ENCODE measurements at places on chromosomes 5 and 9.

DNA sequence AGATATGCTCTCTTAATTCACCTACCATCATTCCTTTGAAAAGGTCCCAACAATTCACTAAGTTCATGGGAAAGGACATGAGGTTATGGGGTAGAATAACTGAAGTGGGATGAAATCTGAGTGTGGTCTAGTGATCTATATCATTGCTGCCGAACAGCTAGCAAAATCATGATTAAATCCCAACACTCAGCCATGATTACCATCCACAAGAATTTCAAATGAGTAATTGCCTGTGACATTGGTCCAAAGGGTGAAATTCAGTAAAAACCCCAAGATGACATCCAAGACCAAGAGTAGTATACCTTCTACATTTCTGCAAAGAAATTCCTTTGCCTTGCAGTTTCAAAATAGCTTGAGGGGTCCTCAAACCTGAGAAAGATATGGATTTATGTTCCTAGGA lies 225.6 kb downstream of the SPOCK1 start:
- H3K27me3 ChIP-seq: no peaks in the 10 kb centered on the region
- DNase-seq: no peak
- no peak overlapping the region for H3K4me3 ChIP-seq
- H3K4me1 ChIP-seq: no peaks in the 10 kb centered on the region

- H3K27ac ChIP-seq: no peak overlapping the region
- peaks cover 16% of the 10 kb centered on the region for H3K4me1 ChIP-seq
- no peaks in the 10 kb centered on the region for H3K27me3 ChIP-seq
- no peak for DNase-seq
- peaks cover 42% of the 10 kb centered on the region for H3K36me3 ChIP-seq
Measured at GRCh38 chr5:121988488-121988887, 26.7 kb downstream of the SRFBP1 start.

DNA sequence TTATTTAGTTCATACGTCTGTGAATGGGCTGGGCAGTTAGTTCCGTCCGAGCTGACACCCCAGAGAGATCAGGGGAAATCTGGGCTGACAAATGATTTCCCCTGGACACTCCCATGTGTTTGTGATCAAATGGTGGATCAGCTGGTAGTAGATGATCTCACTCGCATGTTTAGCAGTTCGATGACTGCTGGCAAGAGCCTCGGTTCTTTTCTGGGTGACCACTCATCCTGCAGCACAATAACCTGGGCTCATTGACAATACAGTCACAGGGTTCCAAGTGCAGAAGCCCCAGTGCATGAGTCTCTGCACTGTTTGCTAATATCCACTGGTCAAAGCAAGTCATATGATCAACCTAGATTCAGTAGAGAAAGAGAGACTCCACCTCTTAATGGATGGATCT lies 155.9 kb downstream of the NR2F1-AS1 start:
- H3K27me3 ChIP-seq: peaks cover 3% of the 10 kb centered on the region
- no peaks in the 10 kb centered on the region for H3K4me1 ChIP-seq
- H3K36me3 ChIP-seq: no peaks in the 10 kb centered on the region

GRCh38 chr5:116044073-116044472 lies 11.8 kb downstream of the ARL14EPL start:
- DNase-seq: no peak
- H3K36me3 ChIP-seq: no peaks in the 10 kb centered on the region
- no peak overlapping the region for H3K4me3 ChIP-seq
- H3K27ac ChIP-seq: no peak overlapping the region
- H3K4me1 ChIP-seq: peaks cover 4% of the 10 kb centered on the region

DNA sequence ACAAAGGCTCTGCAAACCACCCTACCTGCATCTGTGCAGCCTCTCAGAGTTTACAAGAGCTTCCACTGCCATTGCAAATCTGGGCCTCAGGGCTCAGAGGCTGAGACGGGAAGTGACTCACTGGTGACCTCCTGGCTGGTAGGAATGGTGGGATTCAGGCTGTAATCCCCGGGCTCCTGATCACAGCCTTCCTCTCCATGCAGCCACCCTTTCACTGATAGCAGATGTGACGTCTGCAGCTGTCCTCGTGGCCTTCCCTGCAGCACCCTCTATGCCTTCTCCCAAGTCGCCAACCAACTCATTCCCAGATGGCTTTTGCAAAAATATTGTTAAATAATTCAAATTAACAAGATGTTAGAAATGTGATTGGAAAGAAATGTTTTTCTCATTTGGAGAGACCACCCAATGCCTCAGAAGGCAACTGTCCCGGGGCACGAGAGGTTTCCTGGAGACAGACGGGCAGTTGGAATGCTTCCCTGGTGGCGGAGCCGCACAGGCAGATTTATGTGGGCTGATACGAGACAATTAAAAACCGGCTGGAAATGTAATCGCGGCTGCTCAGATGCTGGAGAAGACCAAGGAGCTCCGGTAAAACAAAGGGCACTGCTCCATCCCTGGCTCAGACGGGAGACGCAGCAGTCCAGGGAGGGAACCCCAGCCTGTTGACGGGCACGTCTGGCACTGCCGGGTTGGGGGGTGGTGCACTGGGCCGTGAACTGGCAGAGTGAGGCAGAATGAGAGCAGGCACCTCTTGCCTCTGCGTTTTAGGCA lies 34.4 kb upstream of the SLC25A51 start:
- H3K4me3 ChIP-seq: no peak overlapping the region
- H3K4me1 ChIP-seq: no peaks in the 10 kb centered on the region
- no peak overlapping the region for H3K27ac ChIP-seq
- no peaks in the 10 kb centered on the region for H3K36me3 ChIP-seq
- no peaks in the 10 kb centered on the region for H3K27me3 ChIP-seq
- no peak for DNase-seq

DNA sequence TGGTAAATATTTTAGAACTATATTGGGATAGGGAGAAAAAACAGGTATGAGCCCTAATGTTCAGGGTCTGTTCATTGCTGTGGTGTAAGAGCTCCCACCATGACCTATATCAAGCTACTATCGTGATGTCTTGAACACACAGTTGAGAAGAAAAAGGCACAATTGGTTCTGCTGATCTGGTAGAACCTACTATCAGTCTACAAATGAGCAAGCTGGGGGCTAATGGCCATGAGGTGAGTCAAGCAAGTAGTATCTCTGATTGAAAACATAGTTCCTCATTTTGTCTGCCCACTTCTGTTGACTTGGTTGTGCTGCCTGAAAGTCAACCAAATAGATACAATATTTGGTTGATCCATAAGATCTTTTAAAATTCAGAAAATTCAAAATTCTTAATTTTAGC lies 1026.3 kb downstream of the CDH12 start:
- DNase-seq: no peak
- no peaks in the 10 kb centered on the region for H3K4me1 ChIP-seq
- H3K36me3 ChIP-seq: no peaks in the 10 kb centered on the region
- no peak overlapping the region for H3K27ac ChIP-seq
- H3K4me3 ChIP-seq: no peak overlapping the region

DNA sequence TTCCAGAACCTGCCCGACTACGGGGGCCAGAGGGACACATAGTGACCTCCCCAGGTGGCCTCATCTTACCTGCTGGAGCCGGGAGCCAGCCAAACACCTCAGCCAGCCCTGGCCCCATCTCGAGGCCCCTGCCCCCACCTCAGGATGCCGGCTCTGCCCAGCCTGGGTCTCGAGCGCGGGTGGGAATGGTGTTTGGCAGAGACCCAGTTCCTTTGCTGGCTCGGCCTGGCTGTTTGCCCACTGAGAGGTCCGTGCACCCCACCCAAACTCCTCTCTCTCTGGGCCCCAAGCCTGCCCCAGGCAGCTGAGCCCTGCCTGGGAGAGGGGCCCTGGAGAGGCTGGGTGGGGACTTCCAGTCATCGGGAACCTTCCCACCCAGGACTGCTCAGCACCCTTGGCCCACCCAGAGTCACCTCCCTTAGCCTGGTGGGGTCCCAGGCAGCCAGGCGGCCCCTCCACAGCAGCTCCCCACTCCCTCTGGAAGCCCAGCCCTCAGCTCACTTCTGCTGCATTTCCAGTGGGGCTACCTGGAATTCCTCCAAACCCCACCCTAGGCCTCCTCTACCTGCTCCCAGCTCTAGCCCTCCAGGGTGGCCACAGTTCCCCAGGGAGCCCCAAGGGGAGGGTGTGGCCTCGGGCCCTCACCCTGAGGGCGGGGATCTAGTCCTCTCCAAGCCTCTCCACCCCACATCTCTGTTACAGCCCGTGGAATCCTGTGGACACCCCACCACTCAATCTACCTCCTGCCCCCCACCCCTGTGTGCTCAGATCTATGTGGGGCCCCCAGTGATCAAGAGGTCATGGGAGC lies 42.4 kb upstream of the UBAC1 start:
- H3K27me3 ChIP-seq: no peaks in the 10 kb centered on the region
- H3K36me3 ChIP-seq: no peaks in the 10 kb centered on the region
- no peaks in the 10 kb centered on the region for H3K4me1 ChIP-seq
- no peak for DNase-seq
- H3K27ac ChIP-seq: no peak overlapping the region

DNA sequence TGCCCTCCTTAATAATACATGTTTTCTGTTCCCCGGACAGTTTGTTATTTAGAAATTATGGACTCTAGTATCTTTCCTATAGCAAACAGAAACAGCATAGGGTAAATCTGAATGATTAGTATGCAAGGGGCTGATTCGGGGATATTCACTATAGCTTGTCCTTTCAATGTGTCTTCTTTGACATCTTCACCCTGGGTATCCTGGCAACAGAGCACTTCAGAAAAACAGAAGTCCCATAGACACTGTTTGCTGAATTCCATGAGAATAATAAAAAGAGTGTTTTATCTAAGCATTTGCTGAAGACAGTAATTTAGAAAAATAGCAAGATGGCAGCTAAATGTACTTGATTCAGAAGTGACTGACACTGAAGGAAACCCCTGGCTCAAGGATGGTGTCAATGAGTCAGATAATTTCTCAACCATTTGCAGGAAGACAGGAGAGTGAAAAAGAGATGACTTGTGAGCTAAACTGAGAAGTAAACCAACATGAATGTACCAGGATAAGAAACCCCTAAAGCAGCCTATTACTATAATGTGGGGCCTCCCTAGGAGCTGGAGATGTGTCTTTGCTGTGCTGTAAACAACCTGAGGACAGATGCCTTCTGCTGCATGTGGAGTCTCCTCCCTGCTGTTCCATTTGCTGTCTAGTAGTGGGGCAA lies 246.2 kb downstream of the MAN2A1 start:
- H3K27me3 ChIP-seq: no peaks in the 10 kb centered on the region
- peaks cover 19% of the 10 kb centered on the region for H3K4me1 ChIP-seq
- no peak overlapping the region for H3K4me3 ChIP-seq
- no peak for DNase-seq

DNA sequence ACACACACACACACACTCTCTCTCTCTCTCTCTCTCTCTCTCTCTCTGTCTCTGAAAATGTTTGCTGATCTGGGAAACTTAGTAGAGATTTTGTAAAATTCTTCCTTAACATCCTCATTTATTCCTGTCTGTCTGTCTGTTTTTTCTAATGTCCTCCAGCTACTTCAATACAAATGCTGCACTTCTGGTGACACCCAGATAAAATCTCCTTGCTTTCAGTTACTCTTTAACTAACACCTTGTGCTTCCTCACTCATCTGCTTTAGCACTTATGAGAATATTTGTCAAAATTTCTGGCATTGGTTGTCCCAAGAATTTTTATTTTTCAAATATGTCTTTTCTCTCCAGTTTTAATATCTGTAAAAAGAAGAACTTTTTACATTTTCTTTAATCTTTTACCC lies 35.0 kb upstream of the ARRDC3 start:
- no peak overlapping the region for H3K27ac ChIP-seq
- H3K4me3 ChIP-seq: no peak overlapping the region
- DNase-seq: no peak
- peaks cover 18% of the 10 kb centered on the region for H3K4me1 ChIP-seq
- no peaks in the 10 kb centered on the region for H3K27me3 ChIP-seq
- no peaks in the 10 kb centered on the region for H3K36me3 ChIP-seq

GRCh38 chr9:33778700-33779351 lies 16.5 kb upstream of the PRSS3 start:
- peaks cover 2% of the 10 kb centered on the region for H3K27me3 ChIP-seq
- H3K36me3 ChIP-seq: no peaks in the 10 kb centered on the region
- peaks cover 3% of the 10 kb centered on the region for H3K4me1 ChIP-seq
- no peak overlapping the region for H3K4me3 ChIP-seq
- DNase-seq: peak; percentile 67

GRCh38 chr5:153952893-153953292 lies 85.8 kb downstream of the FAM114A2 start:
- DNase-seq: no peak
- H3K36me3 ChIP-seq: no peaks in the 10 kb centered on the region
- no peaks in the 10 kb centered on the region for H3K4me1 ChIP-seq
- H3K4me3 ChIP-seq: no peak overlapping the region
- no peaks in the 10 kb centered on the region for H3K27me3 ChIP-seq

DNA sequence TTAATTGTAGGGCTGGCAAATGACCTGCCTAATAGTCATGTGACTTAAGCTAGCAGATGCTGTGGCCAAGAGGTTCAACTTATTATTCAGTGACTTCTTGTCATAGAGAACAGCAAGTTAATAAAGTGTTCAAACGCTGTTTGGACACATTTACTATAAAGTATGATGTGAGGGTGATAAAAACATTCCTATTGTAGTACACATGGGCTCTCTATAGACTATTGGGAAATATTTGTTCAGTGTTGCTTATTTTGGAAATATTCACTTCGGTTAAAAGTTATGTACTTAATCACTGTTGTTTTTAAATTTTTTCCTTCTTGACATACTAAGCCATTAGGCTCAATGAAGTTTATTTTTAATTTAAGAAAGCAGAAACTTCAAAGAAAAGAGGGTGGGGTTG lies 345.0 kb downstream of the NNT start:
- H3K27me3 ChIP-seq: no peaks in the 10 kb centered on the region
- H3K27ac ChIP-seq: no peak overlapping the region
- H3K36me3 ChIP-seq: no peaks in the 10 kb centered on the region
- no peak overlapping the region for H3K4me3 ChIP-seq
- no peak for DNase-seq
- no peaks in the 10 kb centered on the region for H3K4me1 ChIP-seq

DNA sequence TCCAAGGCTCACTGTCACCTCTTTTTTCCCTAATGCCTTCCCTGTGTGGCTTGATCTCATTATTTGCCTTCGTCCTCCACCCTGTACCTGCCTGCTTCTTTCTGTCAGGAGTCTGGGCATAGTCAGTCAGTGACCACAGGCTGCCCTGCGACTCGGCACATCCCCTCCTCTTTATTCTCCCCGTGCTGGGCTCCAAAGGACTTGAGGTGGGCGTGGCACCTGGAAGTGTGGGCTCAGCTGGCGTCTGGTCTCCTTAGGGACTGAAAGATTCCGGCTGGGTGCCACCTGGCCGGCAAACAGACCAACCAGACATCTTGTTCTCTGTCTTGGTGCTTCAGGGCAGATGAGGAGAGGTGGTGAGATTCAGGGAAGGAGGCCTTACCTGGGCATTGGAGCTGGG lies 29.6 kb upstream of the PRDM12 start:
- no peaks in the 10 kb centered on the region for H3K27me3 ChIP-seq
- no peak overlapping the region for H3K4me3 ChIP-seq
- H3K27ac ChIP-seq: no peak overlapping the region
- no peaks in the 10 kb centered on the region for H3K4me1 ChIP-seq
- no peak for DNase-seq

- H3K4me3 ChIP-seq: no peak overlapping the region
- H3K27ac ChIP-seq: no peak overlapping the region
- no peak for DNase-seq
Measured at GRCh38 chr9:9214066-9214465, 1398.7 kb downstream of the PTPRD start.

- H3K27ac ChIP-seq: no peak overlapping the region
- DNase-seq: no peak
- peaks cover 29% of the 10 kb centered on the region for H3K4me1 ChIP-seq
- H3K27me3 ChIP-seq: peaks cover 2% of the 10 kb centered on the region
- no peak overlapping the region for H3K4me3 ChIP-seq
- H3K36me3 ChIP-seq: peaks cover 5% of the 10 kb centered on the region
Measured at GRCh38 chr9:97925497-97926334, 3.4 kb upstream of the TRMO start.

- DNase-seq: no peak
- peaks cover 28% of the 10 kb centered on the region for H3K36me3 ChIP-seq
- peaks cover 57% of the 10 kb centered on the region for H3K4me1 ChIP-seq
- H3K27me3 ChIP-seq: no peaks in the 10 kb centered on the region
- peak overlapping the region; percentile 93 for H3K4me3 ChIP-seq
- H3K27ac ChIP-seq: peak overlapping the region; percentile 96
Measured at GRCh38 chr5:132408965-132409364, 39.5 kb downstream of the SLC22A5 start.
